ENCODE measurements at places on chromosomes 3 and 15.

- no peak for DNase-seq
Observed at GRCh38 chr15:62147551-62147950, 17.5 kb downstream of the C2CD4B start.

DNA sequence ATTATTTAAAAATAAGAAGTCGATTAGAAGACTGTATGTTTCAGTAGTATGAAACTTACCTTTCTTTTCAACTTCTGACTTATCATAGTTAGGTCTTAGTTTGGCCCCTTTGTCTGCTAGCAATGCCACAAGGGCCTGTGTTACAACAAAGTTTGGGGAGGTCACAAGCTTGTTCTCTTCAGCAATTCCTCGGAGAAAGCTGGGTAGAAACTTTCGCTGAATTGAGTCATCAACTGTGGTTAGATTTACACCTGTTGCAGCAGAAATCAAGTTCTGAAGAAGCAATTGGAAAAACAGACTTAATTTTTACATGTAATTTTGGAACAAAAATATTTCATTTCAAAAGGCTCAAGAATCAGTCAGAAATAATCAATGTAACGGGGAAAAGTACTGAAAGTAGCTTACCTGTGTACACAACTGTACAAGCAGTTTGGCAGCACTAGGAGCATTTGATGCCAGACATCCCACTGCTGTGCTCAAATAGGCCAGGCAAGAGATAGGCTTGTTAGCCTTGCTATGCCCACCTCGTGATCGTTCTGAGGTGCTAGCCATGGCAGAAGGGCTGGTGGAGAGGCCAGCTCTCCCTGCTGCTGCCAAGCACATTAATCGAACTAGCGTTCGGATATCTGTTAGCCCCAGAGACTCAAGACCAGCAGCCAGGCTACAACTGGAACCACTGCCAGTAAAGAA lies 58.6 kb downstream of the FBXL22 start:
- DNase-seq: no peak

DNA sequence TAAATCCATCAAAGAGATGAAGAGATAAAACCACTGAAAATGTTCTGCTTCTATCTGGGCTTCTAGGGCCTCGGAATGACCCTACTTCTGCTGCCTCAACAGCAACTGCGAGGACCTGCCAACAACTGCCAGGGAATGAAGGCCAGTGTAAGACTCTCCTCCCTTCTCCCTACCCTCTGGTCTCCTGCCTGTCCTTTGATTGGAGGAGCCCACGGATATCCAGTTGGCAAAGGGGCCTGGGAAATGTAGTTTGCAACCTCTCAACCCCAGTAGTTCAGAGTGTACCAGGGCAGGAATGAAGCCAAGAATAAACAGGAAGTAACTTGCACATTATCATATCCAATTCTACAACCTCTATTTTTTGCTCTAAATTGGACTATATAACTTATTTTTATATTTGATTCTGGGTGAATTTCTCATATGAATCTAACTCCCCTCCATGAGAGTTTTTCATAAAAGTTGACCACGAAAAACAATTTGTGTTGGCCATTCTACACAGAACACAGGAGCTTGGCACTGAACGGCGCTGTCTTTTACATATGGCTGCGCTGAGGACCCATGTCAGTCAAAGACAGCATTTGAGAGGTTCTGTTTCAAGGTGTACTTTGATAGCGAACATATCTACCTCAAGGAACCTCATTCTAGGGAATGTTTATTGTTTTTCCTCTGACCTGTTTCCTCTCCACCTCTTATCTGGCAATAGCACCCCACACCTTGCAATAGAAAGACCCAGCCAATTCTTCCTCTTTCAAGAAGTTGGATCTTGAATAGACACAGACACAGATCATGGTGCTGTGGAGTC lies 91.1 kb upstream of the RNF7 start:
- DNase-seq: peak; percentile 59

GRCh38 chr3:988785-989184 lies 104.0 kb upstream of the CNTN6 start:
- DNase-seq: no peak

- no peak for DNase-seq
Observed at GRCh38 chr15:89613031-89613430, 37.8 kb downstream of the TICRR start.

DNA sequence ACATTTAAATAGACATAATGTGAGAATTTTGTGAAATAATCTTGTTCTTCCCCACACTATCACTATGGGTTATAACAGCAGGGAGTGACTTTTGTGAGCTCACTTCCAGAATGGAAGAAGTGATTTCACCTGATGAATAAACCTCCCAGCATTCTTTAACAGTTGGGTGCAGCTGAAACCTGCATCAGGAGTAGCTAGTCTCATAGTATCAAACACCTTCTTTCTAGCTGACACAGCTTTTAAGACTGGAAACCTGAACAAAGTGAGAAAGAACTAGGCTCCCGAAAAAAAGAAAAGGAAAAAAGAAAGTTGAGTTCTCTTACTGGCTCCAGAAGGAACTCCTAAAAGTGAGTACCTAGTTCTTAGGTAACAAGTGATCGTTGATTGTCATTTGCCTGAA lies 61.1 kb upstream of the UNC13C start:
- no peak for DNase-seq
